ENCODE measurements at places on chromosomes 1 and 21.
A peak's percentile ranks its signal among the peaks of the same experiment; 100 is the strongest.

DNA sequence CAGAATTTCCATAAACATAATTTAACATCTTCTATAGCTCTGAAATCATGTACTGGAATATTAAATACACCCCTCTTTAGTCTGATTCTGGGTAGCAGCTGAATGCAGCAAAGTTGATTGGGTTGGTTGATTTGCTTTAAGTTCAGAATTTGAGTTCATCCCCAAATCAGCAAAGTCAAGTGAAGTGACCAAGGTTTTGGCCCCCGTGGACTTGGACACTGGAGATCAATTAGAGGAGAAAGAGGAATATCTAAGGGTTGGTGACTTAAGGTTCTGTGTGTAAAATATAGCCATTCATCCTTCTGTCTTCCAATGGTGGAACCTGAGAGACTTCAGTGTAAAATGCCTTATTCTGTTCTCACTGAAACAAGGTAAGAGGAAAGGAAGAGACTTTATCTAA is at the start of gene OR2L13:
Gene OR2L13, plus strand, starts transcription at position 301 of the 400 bp plus-strand sequence. CDS start 4,192 bp downstream, outside the sequence.
- DNase-seq = no peak

DNA sequence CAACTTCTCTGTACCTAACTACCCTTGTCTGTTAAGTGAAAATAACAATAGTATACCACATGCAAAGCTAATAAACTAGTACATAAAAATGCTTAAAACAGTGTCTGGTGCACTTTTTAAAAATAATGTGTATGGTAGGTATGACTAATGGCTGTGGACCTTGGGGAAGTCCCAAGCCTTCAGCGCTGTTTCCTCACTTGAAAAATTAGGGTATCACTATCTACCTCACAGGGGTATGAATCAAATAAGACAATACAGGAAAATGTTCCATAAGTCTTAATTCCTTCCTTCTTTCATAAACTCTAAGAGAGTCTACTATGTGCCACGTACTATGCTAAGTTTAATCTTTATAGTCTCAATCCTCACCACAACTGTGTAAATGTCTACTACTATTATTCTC is 32.0 kb downstream of the EGLN1 start:
- no peak for DNase-seq

GRCh38 chr1:206012086-206012859 is 9.1 kb upstream of the RAB7B start:
- DNase-seq = peak; percentile 10

GRCh38 chr1:205416322-205416721 is 5.5 kb downstream of the LEMD1 start:
- DNase-seq = no peak

DNA sequence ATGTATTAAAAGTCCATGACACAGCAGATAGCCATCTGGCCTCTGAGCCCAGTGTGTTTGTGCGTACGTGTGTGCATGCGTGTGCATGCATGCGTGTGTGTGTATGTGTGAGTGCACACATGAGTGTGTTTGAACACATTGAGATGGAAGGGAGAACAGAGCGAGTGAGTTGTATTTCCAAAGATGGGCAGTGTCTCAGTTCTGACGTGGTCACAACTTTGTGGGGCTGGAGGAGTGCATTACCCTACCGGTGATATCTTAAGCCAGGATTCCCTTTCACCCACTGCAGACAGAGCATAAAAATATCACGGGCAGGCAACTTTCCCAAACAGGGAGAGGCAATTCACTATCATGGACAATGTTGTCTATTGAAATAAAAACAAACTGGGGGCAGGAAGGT is 27.8 kb downstream of the IRF2BP2 start:
- DNase-seq = no peak

DNA sequence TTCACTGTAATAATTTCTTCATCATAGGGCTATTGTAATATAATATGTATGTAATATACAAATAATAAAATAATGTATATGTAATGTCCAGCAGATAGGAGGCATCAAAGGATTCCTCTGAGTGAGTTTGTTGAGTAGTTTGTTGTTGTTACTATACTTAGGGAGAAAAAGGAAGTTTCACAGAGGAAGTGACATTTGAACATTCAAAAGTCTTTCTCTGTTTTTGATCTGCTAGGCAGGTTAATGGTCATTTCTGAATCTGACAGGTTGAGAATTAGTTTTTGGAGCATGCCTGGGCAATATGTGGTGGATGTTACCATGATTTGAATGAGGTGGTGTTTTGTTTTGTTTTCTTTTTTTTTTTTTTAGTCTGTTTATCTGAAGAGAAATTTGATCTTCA is 102.1 kb downstream of the NRDC start:
- DNase-seq = no peak

GRCh38 chr1:9443913-9444445 is 95.3 kb upstream of the SLC25A33 start:
- DNase-seq = no peak

- no peak for DNase-seq
These were observed 1.0 kb downstream of the ANKRD65 start for GRCh38 chr1:1419813-1420653.

GRCh38 chr21:41213021-41213420 is 45.1 kb downstream of the BACE2 start:
- no peak for DNase-seq

DNA sequence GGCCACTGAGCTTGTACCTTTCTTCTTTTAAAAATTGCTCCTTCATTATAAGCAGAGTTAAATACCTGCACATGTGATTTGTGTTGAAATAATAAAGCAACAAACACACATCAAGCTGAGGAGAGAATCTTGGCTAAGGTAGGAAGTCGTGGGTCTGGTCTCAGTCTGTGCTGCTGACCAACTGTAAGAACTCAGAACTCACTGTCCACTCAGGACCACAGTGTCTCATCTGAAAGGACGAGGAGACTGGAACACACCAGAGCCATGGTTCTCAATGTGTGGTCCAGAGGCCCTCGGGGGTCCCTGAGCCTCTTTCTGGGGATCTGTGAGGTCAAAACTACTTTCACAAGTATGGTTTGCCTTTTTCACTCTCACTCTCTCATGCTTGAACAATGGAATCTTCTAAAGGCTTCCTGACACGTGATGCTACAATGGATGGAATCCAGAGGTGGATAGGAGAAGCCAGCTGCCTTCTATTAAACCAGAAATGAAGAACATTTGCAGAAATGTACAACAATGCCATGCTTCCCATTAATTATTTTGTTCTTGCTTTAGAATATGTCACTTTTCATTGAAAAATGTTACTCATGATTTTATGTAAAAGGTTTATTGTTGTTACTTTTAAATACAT is 17.3 kb upstream of the ETS2 start:
- no peak for DNase-seq

DNA sequence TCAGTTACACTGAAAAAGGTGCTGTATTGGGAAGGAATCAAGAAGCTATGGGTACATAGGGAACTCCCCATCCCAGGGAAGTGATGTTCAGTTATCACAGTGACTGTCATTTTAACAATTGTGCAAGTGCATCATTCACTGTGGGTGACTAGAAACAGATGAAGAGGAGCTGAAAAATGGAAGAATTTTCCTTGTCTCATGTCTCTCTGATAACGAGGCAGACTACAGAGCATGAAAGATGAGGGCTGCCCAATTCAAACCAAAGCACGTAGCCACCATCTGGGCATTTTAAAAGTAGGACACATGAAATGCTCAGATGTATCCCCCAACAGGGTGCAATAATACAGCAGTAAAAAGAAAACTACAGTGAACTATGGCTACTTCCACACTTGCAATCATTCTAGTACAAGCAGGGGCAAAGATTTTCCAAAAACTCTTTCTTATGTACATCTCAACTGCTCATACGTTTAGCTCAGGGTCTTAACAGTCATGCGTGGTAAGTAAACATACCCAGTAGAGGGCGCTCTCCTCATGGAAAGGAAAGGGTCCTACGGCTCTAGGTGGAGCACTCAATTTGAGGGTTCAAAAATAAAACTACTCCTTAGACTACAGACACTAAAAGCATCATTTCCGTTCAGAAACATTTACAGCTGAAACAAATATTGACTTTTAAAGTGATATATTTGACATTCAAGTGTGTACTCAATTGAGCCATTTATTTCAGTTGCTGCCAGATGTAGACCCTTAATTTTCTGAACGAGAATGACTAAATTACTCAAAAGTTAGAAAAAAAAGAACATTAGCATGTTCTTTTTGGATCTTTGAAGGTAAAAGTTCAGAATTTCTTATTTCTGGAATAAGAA is 143.2 kb downstream of the KCTD3 start:
- no peak for DNase-seq

GRCh38 chr1:235866205-235866912 is at the start of gene LYST:
Gene LYST, minus strand, starts transcription at chr1:235866906. Its CDS starts 36,489 bp downstream, at chr1:235830417.
- peak; percentile 54 for DNase-seq

DNA sequence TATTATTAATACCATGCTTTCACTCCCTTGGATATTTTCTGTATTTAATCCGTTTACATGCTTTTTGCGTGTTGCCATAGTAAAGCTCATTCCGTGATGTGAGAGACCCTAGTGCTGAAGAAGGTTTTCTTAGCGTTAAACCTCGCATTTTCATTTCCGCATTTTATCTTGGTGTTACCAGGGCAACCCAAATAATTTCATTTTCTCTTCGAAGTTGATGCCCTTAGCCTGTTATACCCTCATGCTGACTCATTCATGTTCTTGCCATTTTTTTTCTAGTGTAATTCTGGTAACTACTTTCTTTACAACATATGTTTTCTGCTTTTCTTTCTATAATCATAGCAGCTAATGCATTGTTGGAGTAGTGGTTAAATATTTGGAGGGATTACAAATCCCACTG is 37.2 kb downstream of the LRRC8C start:
- DNase-seq = no peak

- no peak for DNase-seq
These were observed 648.4 kb downstream of the PLA2G4A start for GRCh38 chr1:187477103-187477502.

DNA sequence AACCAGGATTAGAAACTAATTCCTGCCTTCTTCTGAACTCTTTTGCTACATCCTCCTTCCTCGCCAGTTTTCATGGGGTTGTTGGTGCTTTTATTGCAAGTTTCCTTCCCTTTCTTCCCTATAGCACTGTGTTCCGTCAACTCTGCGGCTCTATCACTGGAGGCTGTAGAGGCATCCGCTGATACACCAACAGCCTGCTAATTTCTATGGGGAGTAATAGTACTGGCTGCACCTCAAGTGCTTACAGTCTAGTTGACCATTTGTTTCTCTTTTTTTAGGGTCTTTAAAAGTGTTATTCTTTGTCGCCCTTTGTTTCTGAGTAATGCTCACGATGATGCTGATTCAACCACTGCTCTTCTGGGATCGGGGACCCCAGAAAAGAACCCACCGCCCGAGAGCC is 746 bp downstream of the MIS18A start:
- no peak for DNase-seq

DNA sequence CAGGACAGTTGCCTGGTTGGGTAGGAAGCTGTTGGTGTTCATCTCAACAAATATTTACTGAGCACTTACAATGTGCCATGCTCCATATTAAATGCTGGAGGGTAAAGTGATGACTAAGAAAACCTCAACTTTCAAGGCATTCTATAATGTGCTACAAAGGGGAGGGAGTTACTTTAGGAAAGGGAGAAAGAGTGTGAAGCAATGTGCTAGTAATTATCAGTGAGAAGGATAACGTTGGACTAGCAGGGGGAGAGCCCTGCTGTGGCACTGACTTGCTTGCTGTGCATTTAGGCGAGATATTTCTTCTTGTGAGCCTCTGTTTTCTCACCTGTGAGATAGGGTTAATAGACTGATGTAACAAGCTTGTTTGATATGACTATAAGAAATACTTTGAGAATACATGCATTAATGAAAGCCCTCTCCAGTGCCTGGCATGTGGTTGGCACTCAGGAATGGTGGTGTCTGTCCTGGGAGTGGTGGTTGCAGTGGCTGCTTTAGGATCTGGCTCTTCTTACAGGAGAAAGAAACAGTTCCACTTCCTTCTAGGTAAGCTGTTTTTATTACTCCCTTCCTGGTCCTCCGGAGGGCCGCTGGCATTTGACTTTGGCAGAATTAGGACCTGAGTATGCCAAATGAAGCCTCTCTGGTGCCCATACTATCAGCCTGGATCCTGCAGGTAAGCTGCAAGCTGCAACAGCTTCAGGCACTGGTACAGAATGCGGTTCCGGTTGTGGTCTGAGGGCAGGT is 111.1 kb upstream of the COA6 start:
- no peak for DNase-seq

GRCh38 chr1:11991969-11992676 is 11.9 kb downstream of the MFN2 start:
- DNase-seq = no peak

GRCh38 chr1:82979593-82980236 is 1019.2 kb downstream of the TTLL7 start:
- no peak for DNase-seq

DNA sequence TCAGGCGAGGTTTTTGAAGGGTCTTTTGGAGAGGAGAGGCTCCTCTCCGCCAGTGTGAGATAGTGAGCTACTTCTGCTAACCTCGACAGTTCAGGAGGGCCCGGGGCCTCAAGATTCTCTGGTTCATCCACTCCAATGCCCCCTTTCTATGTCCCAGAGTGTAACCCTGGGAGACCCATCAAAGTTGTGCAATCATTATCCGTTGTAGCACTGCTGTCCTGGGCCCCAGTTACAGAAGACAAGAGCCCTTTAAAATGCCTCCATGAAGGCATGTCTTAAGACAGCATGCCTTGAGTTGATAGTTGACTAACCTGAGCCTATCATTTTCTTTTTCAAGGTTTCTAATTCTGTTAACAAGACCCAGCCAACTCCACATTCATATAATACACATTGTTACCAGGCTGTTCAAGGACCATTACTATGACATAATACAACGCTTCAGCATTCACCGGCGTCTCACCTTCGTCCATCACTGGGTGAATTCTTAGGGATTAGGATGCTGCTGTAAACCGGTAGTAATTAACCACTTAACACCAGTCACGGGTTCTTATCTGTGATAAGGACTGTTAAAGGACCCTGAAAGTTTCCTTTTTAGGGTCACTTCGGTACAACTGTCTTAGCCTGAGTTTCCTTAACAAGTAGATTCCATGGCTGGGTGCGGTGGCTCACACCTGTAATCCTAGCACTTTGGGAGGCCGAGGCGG is 37.4 kb upstream of the CDC42BPA start:
- no peak for DNase-seq

DNA sequence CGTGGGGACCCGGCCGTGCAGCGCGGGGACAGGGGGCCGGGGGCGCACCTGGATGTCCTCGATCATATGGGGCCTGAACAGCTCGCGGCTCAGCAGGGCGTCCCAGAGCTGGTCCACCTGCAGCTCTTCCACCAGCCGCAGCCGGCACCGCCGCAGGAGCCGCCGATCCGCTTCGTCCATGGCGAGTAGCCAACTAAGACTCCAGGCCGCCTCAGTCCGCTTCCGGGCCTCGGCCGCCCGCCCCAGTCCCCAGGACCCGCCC is at the start of gene CASP9:
Gene CASP9, minus strand, starts transcription at position 195 of the 262 bp plus-strand sequence. Its CDS starts 15 bp downstream, at position 180.
- DNase-seq = no peak

- peak; percentile 88 for DNase-seq
These were observed 4.2 kb upstream of the ECE1 start for GRCh38 chr1:21294266-21294989.

GRCh38 chr1:62435231-62436038 is 1.4 kb upstream of the USP1 start:
- no peak for DNase-seq

GRCh38 chr1:169312084-169312954 is 55.3 kb downstream of the NME7 start:
- DNase-seq = peak; percentile 80

DNA sequence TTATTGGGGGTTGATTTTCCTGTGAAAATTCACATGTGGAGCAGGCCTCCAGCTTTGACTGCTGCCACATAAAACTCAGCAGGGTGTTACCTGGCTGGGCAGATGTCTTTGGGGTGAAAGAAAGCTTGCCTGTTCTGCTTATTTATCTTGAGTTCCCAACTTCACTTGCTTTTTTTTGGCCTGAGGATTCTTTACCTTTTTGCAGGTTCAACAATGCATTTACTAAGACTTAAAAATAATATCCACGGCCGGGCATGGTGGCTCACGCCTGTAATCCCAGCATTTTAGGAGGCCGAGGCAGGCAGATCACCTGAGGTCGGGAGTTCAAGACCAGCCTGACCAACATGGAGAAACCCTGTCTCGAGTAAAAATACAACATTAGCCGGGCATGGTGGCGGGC is 509.1 kb downstream of the KIF26B start:
- no peak for DNase-seq
